ENCODE measurements at places on chromosomes 3 and 15.

GRCh38 chr3:193851941-193852674 lies 259.1 kb downstream of the OPA1 start:
- no peak for DNase-seq

DNA sequence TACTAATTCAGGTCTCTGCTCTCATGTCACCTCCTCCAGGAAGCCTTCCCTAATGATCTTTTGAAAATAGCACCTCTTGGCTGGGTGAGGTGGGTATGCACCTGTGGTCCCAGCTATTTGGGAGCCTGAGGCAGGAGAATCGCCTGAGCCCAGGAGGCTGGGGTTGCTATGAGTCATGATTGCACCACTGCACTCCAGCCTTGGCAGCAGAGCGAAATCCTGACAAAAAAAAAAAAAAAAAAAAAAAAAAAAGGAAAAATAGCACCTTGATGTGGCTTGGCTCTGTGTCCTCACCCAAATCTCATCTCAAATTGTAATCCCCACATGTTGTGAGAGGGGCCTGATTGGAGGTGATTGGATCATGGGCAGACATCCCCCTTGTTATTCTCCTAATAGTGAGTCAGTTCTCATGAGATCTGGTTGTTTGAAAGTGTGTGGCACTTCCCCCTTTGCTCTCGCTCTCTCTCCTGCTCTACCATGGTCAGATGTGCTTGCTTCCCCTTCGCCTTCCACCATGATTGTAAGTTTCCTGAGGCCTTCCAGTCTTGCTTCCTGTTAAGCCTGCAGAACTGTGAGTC lies 11.2 kb upstream of the RNU6-1 start:
- no peak for DNase-seq

- no peak for DNase-seq
Measured at GRCh38 chr3:49785565-49786356, 581 bp downstream of the IP6K1 start.

- DNase-seq = no peak
Measured at GRCh38 chr3:71444028-71444860, 139.3 kb downstream of the FOXP1 start.

DNA sequence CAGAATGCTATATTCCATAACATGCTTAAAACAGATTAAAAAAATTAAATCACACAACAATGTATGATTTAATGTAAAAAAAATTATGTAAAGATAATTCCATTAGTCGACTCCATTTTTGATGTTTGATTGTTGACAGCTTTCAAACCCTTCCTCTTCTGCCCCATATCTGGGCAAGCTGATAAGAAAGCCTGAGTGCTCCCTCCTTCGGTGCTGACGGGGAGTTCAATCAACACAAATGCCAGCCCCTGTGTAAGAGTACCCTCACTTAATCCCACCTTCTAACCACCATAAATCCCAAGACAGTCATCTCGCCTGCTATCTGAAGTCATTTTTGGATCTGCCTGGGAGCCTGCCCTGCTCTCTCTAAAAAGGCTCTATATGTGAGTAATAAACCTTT lies 59.8 kb upstream of the IP6K2 start:
- DNase-seq = no peak

GRCh38 chr15:67144609-67145311 lies 79.4 kb downstream of the SMAD3 start:
- no peak for DNase-seq

- peak; percentile 49 for DNase-seq
Measured at GRCh38 chr15:66851311-66852063, 149.5 kb downstream of the SMAD6 start.

GRCh38 chr3:60774617-60775016 lies 476.6 kb downstream of the FHIT start:
- no peak for DNase-seq

- DNase-seq = no peak
Measured at GRCh38 chr3:43378066-43378935, 92.0 kb downstream of the SNRK start.

GRCh38 chr3:68972358-68972979 lies 40.1 kb upstream of the TAFA4 start:
- peak; percentile 39 for DNase-seq
